Activated CD4-positive, alpha-beta T cell treated with anti-CD3 and anti-CD28 coated beads for 4 hours (primary cell): ENCODE measurements at places on chromosomes 11 and 22.

DNA sequence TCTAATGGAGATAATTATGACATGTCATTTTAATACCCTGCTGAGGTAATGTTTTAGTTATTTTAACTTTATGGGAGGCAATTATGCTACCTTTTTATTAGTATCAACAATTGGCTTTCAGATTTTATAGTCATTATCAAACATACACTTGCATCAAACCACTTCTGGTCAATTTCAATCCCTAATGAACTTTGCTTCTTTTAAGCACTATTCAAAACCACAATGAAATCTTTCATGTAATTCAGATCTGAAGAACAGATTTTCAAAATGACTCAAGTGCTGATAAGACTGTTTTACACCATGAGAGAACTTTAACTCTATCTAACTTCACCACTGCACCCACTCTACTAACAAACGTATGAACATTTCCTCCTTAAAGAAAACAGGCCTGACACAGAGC lies 25.9 kb upstream of the CCDC34 start:
- no peak for DNase-seq

DNA sequence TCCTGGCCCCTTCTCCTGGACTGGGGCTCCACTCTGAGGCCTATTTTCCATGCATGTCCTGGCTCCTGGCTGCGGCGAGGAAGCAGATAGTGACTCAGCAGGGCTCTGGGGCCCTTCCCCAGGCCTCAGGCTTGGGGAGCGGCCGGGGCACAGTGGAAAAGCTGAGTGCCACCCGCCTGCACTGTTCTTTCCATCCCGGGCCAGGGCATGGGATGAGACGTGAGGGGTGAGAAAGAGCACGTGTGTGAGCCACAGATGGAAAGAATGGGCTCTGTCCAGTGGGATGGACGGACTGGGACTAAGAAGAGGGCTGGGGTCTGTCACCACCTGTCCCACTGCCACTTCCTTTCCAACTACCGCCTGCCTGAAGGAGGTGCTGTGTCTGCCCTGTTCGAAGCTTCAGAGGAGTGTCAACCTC lies 12.8 kb downstream of the SLC37A2 start:
- no peak for DNase-seq

- DNase-seq, result no peak
These were observed 13.4 kb downstream of the APLNR start for GRCh38 chr11:57223601-57224000.

- no peak for DNase-seq
These were observed 12.5 kb upstream of the GRIK4 start for GRCh38 chr11:120499088-120499487.

GRCh38 chr11:30270671-30271070 lies 39.9 kb downstream of the FSHB start:
- DNase-seq, result no peak

GRCh38 chr11:76453248-76453647 lies 8.4 kb downstream of the EMSY start:
- DNase-seq, result no peak

- no peak for DNase-seq
These were observed 30.5 kb downstream of the LARGE1 start for GRCh38 chr22:33889748-33890147.

DNA sequence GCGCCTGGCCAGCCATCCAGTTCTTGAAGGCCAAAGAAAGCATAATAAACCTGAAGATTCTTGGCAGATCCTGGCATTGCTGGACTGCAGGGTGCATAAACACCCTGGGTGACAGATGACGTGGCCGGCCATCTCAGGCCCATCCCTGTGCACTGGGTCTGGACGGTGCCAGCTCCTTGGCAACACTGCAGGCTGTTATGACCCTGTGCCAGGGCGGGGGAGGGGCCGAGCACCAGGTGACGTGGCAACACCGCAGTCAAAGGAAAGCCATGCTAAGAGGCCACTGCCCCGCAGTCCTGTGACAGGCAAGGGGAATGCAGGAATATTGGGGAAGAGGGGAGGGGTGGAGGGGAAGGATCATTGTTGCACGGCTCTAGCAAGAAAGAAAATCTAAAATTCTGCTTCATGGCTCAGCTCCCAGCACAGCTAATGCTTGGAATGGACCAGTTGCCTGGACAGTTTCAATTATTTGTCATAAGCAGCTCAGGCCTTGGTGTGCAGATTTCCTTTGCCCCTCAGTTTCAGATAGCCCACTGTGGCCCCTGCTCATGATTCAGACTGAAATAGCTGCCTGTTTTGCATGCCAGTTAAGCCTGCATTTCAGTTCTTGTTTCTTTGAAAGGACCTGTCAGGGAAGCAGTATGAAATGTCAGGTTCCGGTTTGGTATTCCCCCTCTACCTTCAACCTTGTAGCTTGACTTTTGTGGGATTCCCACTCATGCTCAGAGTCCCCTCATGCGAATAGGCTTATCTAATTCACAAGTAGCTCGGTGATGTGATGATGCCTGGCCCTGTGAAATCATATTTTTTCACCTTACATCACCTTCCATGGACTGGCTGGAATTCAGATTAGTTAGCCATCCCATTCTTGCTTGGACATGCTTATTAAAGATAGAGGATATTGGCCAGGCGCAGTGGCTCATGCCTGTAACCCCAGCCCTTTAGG lies 29.7 kb upstream of the DDX6 start:
- DNase-seq, result no peak

DNA sequence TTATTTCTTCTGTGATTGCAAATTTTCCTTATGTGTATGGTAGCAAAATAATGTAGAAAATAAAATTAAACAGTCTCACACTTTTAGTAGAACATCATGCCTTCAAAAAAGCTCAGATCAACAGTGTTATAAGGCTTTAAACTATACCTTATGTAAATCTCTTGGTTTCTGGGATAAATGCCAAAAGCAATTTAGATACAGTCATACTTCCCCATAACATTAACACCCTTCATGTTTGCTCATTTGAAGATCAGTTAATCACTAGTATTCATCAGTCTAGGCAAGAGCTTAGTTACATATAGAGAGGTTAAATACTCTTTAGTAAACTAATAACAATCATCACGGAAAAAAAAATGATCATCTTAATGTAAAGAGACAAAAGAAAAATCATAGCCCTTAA lies 421.8 kb upstream of the ANO3 start:
- DNase-seq, result no peak

DNA sequence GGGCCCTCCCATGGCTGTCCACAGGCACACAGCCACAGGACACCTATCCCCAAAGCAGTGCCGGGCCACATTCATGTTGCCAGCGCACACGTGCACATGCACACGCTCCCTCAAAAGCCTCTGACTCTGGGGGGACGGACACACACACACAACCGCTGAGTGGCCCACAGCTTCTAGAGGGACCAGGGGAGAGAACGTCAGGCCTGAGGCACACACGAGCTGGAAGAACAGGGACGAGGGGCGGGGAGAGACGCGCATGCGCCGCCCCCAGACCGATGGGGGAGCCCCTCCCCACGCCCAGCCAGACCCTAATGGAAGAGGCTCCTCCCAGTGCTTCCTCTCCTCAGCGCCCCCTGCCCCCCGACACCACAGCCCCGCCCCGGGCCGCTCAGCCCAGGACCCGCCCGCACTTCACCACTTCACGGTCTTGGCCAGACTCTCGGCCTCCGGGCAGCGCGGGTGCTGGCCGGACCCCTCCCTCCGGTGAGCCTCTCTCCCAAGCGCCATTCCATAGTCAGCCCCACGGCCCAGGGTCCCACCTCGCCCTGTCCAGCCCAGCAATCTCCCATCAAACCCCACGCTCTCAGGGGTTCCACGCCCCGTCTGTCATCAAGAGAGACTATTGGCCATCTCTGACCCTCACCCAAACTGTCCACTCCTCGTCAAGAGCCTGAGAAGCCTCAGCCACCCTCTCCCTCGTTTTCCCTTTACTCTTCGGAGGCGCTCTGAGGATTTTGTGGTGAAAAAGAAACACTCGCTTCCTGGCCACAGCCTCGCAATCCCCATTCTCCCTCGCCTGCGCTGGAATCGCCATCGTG lies 11.7 kb downstream of the NRXN2 start:
- no peak for DNase-seq

- DNase-seq, result no peak
These were observed 37.1 kb downstream of the ST3GAL4 start for GRCh38 chr11:126392633-126393013.

DNA sequence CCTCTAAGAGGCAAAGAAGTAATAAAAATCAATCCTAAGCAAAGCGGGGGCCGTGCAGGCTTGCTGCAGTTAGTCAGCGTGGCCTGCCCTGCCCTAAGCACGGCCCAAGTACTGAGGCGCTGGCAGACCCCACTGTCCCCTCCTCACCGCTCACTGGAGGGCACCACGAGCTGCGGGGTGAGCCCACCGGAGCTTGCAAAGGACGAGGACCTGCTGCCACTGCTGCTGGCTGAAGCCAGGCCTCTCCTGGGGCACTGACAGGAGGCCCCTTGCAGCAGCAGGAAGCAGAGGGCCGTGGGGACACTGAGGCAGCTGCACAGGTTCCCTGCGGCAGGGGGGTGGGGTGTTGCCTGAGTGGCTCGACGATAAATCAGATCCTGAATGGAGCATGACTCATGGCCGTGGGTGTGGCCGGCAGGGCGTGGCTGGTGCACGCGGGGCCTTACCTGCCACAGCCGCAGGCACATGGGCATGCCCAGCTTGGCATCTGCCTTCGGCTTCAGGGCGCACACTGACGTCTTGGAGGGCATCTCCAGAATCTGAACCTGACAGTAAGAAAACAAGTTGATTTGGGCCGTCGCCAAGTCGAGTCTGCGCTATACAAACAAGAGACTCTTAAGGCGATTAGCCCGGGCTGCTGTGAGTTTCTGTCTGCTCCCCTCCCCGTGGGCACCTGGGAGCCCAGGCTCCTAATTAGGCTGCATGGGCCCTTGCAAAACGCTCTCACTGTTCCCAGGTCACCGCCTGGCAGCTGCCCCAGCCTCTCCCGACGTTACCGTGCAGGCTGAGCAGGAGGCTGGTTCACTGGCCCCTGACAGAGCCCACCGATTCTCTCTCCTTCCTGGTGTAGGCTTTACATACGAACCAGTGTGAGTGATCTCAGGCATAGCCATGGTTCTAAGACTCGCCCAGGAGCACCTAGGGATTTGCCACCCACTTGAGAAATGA lies 45.9 kb downstream of the TBX1 start:
- DNase-seq, result no peak

DNA sequence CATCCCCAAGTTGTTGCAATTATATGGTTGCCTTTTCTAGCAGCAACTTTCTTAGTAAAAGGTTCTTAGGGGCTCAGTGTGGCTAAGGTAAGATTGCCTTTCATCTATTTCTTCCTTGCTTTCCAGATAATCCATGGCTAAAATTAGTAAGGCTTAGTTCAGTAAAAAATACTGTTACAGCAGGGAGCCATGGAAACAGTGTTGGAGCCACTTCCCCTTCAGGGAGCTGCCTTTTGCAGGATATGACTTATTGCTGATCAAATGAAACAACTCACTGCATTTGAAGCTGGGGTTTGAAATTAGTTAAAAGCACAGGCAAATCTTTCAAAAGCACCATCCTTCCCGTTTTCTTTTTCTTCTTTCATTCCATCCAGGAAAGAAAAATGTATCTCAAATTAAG lies 184.3 kb downstream of the C11orf87 start:
- DNase-seq, result no peak

GRCh38 chr22:17370766-17371432 lies 1.6 kb downstream of the CECR2 start:
- no peak for DNase-seq

- DNase-seq, result no peak
These were observed 5.4 kb downstream of the FADS2 start for GRCh38 chr11:61833471-61833870.

DNA sequence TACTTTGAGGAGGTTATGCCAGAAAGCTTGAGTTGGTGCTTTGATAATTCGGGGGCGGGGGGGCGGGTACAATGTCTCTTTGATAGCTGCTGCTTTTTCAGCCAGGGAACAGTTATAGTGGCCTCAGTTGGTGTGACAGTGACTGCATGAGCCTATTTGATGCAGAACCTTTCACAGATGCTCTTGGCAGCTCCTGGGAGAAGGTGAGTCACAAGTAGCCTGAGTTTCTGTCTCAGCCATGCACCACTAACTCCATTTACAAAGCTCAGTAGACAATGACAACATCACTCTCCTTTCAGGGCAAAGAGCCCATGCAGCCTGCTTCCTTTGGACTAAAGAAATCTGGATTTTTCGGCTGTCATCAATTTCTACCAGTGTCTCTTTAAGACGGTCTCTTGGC lies 42.1 kb upstream of the SEZ6L start:
- DNase-seq, result no peak

- DNase-seq, result no peak
These were observed 254.6 kb upstream of the LRRC4C start for GRCh38 chr11:41714101-41714500.

DNA sequence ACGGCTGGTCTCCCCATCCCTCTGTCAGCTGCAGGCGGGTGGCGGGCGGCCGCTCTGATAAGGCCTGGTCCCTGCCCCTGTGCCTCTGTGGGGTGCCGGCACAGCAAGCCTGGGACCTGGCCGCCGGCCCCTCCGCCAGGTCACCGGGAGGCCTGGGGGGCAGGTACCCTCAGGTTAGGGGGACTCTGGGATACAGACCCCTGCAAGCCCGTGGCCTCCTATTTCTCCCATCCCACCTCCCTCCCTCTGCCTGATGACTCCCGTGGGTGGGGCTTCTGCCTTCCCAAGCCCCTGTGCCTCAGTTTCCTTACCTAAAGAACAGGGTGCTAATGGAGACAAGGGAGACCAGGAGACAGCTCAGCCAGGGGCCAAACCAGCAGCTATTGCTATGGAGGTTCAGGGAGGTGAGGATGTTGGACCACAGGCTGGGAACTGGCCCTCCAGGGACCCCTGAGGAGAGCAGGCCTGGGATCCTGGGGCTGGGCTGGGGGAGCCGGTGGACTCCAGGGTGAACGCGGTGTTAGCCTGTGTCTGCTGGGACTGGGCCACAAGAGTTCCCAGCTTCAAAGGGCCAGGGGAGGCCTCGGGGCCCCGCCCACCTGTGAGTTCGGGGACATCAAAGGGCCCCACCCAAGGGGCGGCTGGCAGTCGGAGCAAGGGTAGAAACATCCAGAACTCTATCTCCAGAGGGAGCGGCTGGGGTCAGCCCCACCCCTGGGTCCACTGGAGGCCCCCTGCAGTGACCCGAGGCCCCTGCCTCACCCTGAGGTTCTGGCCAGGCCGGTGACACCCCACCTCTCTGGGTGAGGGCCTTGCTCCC lies 32.0 kb upstream of the TH start:
- no peak for DNase-seq

GRCh38 chr11:45500451-45500850 lies 165.0 kb downstream of the CHST1 start:
- no peak for DNase-seq

- DNase-seq, result no peak
These were observed 427.9 kb upstream of the DDI1 start for GRCh38 chr11:103608566-103608965.
